Activated CD8-positive, alpha-beta memory T cell treated with anti-CD3 and anti-CD28 coated beads, Interleukin-2, amount 50 U/mL, for 4 hours (primary cell): ENCODE measurements at places on chromosomes 11 and 22.

- no peak for DNase-seq
Measured at GRCh38 chr11:17635551-17635938, 83.8 kb upstream of the MYOD1 start.

DNA sequence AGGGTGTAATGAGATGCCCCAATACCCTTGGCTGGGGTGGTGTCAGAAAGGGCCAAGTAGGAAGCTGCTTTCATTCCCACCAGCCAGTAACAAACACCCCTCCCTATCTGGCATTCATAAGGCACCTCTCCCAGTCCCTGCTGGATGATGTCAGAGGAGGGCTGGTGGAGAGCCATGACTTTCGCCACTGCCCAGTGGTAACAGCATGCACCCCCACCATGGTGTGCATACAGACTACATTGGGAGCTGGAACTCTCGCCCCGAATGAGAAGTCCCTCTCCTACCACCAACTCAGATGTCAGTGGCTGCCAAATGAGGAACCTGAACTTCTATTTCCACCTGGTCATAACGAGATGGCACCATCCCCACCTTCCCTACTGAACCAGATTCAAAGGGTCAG lies 73.3 kb downstream of the SGSM3 start:
- no peak for DNase-seq

- no peak for DNase-seq
Measured at GRCh38 chr11:132523929-132524328, 1008.4 kb downstream of the OPCML start.

GRCh38 chr11:73350908-73351636 lies 25.1 kb upstream of the RELT start:
- DNase-seq: peak; percentile 42

DNA sequence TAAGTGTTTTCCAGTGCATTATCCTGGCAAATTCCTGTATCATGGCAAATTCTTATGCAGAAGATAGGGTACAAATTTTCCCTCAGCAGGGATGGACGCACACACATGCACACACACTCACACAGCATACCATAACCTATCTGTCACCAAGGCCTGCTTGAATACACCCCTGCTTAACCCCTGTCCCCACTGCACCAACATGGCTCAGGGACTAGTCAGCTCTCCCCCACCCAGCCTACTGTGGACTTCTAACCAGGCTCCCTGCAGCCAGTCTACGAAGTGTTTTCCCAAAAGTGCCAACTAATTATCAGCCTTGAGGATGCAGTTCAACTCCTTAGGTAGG lies 63.1 kb downstream of the RAB30 start:
- no peak for DNase-seq
